ENCODE measurements at places on chromosomes 7 and 10.

DNA sequence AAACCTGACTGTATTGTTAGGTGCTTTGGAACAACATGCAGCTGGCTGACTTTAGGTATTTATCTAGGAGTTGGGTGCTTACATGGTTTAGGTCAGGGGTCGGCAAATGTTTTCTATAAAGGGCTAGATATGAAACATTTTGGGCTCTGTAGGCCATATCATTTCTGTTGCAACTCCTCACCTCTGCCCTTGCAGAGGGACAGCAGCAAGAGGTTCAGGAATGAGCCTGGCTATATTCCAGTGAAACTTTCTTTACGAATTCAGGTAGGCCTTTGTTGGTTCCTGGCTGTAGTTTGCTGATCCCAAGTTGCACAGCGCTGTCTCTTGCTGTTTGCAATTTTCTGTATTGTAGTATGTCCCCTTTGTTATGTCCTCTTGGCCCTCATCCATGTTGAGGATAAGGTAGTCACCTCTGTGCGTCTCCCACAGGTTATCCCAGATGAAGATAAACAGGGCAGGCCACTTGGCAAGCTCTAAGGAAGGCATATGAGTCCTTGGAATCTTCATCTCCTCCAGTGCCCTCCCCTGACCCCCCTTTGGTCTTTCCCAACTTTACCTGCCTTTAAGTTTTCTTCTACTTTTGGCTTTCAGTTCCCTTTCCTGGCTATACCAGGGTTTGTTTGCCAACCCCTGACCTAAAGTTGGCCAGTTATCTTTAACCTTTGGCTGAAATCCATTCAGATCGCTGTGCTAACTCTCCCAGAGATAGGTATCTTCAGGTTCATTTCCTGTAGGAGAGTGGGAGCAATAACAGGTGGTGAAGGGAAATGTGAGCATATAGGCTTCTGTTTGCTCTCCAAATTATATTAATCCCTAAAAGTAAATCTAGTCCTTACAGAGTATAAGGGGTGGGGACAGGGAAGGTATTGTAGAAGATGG is 36.1 kb downstream of the SGPL1 start:
- DNase-seq, result no peak

- peak; percentile 6 for DNase-seq
These were observed 47.3 kb upstream of the PIK3AP1 start for GRCh38 chr10:96767611-96768010.

GRCh38 chr10:71647526-71648253 is 71.9 kb downstream of the C10orf105 start:
- no peak for DNase-seq

- peak; percentile 37 for DNase-seq
These were observed 19.1 kb upstream of the ARMS2 start for GRCh38 chr10:122435212-122435827.

DNA sequence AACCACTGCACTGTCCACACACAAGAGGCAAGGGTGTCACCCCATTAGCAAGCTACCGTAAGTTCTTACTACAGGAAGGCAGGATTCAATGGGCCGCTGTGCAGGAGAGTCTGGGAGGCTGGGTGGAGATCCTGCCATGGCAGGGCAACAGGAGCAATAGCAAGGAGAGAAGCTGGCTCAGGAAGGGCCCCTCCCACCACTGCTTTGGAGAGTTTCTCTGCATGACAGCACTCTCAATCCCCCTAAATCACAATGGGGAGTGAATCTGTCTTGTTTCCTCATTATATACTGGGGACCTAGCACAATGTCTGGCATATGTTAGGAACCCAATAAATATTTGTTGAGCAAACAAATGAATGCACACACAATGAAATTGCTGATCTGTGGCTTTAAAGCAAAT is 83.2 kb upstream of the SFMBT2 start:
- no peak for DNase-seq

GRCh38 chr10:51767103-51767763 is 67.8 kb upstream of the CSTF2T start:
- DNase-seq, result no peak

- peak; percentile 31 for DNase-seq
These were observed 133.8 kb upstream of the AGR3 start for GRCh38 chr7:17015598-17016031.
